ENCODE measurements at places on chromosomes 3 and 15.

- no peaks in the 10 kb centered on the region for H3K4me1 ChIP-seq
- H3K27me3 ChIP-seq: no peaks in the 10 kb centered on the region
- no peak overlapping the region for H3K4me3 ChIP-seq
- H3K36me3 ChIP-seq: no peaks in the 10 kb centered on the region
- no peak for DNase-seq
These were observed 55.0 kb upstream of the DCP1A start for GRCh38 chr3:53402326-53402725.

DNA sequence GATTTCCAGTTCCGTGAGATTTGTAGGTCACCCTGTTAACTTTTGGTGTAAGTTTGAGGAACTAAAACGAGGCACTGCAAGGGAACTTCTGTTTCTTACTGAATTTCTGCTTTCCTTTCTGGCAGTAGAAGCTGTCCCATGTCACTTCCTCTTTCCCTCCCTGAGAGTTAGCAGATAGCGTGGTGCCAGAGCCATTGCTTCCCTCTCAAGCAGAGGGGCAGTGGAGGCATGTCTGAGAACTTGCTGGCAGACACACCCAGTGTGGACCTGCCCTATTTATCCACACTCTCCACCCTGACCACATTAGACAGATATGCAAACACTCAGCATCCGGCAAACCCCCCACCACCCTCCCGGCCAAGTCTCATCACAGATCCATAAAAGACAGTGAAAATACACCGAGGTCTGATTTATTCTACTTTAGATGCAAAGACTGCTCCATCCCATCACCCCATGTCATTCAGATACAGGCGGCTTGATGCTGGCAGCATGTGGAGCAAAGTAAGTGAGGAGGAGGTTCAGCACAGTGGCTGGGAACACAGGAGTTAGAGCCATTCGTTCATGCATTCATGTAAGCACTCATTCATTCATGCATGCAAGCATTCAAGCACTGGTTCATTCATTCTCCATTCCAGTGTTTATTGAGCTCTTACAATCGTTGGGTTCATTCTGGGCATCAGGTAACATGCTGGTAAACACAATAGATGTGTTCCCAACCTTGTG lies 324.7 kb downstream of the SHQ1 start:
- H3K36me3 ChIP-seq: no peaks in the 10 kb centered on the region
- H3K4me3 ChIP-seq: no peak overlapping the region
- no peaks in the 10 kb centered on the region for H3K27me3 ChIP-seq

- no peaks in the 10 kb centered on the region for H3K36me3 ChIP-seq
- H3K27ac ChIP-seq: no peak overlapping the region
- H3K27me3 ChIP-seq: no peaks in the 10 kb centered on the region
- H3K4me3 ChIP-seq: no peak overlapping the region
- H3K4me1 ChIP-seq: peaks cover 12% of the 10 kb centered on the region
These were observed 52.8 kb downstream of the LSM3 start for GRCh38 chr3:14231145-14231990.

- no peak for DNase-seq
- H3K27me3 ChIP-seq: no peaks in the 10 kb centered on the region
- H3K4me1 ChIP-seq: no peaks in the 10 kb centered on the region
- no peak overlapping the region for H3K27ac ChIP-seq
These were observed 252.1 kb upstream of the MDFIC2 start for GRCh38 chr3:70564552-70564951.

GRCh38 chr3:50146316-50146901 lies 8.7 kb upstream of the SEMA3F start:
- no peak overlapping the region for H3K27ac ChIP-seq
- H3K4me1 ChIP-seq: no peaks in the 10 kb centered on the region
- no peaks in the 10 kb centered on the region for H3K27me3 ChIP-seq
- no peak for DNase-seq
